Activated CD8-positive, alpha-beta memory T cell treated with anti-CD3 and anti-CD28 coated beads, Interleukin-2, amount 50 U/mL, for 4 hours (primary cell): ENCODE measurements at places on chromosomes 5 and 9.

- no peak for DNase-seq
Measured at GRCh38 chr5:41256400-41256799, 43.1 kb upstream of the C6 start.

GRCh38 chr9:133187561-133188005 lies 21.5 kb downstream of the OBP2B start:
- DNase-seq = no peak

DNA sequence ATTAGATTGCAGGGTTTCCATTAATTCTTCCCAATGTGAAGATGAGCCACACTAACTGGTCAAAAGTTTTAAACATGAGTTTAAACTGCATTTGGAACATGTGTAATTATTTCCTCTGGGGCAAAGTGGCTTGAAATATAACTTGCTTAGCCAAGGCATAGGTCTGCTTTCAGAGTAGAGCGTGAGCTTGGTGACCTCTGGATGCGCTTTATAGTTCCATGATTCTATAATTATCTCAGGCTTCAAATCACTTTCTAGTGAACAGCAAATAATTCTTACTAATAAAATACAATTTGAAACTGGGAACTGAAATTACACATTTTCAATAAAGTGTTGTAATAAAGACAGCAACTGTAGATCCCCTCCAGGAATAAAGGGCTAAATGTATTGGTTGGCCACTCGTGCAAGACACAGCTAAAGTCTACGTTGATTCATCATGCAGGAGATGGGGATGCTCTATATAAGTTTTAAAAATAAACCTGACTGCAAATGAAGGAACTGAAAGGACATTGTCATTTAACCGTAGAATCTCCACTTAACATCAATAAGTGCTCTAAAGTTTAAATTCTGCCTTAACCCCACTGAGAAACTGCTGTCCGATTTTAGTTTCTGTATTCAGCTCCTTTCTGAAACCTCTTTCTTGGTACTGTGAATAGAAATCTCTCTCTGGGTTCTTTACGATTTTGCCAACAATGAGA lies 460.0 kb downstream of the PSAT1 start:
- DNase-seq = no peak

GRCh38 chr9:134593286-134594077 lies 48.1 kb upstream of the COL5A1 start:
- no peak for DNase-seq

- no peak for DNase-seq
Measured at GRCh38 chr5:76365561-76365960, 37.5 kb upstream of the IQGAP2 start.

DNA sequence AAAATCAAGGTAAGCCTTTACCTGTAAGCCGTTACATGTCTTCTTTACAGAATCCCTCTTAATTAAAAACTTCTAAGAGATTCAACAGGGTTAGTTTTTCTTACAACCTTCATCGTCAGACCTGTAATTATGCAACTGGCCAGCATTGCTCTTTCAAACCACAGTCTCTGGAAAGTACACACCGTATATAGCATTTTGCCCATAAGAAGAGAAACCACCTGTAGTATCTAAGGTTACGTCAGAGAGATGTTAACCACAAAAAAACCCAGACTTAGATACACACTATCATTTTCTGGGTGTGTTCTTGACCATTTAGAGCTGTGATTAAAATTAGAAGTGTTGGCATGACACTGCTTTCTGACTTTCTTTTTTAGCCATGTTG lies 140.0 kb downstream of the MUSK start:
- no peak for DNase-seq

DNA sequence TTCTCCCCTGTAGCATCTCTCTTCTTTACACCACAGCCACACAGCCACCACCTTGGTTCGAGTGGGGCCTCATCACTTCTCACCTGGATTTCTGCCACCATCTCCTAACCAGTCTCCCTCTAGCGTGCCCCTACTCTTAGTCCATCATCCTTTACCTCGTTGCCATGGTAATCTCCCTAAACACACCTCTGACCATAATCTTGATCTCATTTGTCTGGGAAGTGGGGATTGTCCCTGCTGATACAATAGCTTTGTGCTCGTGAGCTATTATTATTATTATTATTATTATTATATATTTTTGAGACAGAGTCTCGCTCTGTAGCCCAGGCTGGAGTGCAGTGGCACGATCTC lies 76.5 kb upstream of the HSPA9 start:
- DNase-seq = no peak

GRCh38 chr5:55575815-55576583 lies 41.2 kb upstream of the PLPP1 start:
- no peak for DNase-seq

DNA sequence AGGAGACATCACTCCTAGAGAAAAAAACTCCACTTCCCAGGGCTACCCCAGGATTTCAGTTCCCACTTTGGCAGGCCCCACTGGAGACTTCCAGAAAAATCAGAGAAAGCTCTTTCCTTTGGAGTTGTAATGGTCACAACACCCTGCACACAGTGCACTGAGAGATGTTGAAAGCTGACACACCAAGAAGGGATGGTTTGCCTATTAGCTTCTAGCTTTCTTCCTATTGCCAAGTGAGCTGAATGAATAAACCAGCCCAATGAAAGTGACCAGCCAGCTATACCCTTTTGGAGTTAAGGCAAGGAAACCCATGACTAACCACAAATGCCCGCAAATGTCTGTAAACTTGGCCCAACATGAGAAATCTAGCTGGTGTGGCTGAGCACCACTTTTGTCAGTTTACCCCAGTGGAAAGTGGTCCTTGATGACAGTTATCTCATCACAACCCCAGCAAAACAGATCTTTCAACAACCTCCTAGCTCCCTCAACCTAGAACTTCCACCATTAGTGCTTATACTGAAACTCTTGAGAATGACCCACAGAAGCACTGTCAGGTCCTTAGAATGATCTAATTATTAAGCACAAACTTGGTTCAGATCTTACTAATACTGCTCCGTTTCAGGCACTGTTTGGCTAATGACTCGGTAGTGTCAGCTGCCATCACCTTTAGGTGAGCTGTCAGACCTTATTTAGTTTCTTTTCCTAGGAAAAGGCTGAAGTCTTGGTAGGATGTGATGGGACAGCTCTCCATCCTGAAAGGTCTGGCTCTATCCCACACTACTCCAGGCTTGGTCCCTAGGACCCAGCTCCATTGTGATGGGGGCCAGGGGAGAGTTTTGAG lies 11.2 kb downstream of the IRF1 start:
- peak; percentile 19 for DNase-seq

GRCh38 chr9:92965061-92965758 lies 17.9 kb downstream of the FGD3 start:
- no peak for DNase-seq

GRCh38 chr5:53733853-53734252 lies 173.4 kb downstream of the NDUFS4 start:
- no peak for DNase-seq

DNA sequence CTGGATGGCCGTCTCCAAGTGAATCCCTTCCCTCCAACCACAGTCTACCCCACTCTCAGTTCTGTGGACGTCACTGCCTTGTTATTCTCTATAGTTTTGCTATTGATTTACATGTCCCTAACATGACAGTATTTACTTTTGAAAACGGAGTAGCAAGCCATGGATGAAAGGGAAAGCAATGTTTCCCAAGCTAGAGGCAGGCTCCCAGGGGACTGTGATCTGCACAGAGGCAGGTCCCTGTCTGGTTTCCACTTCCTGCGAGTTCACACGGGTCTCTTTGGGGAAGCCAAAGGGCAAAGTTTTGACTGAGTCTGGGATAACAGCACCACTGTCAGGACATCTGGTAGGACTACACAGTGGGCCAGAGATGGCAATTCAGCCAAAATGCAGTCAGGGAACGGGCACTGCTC lies 12.7 kb downstream of the C9orf153 start:
- no peak for DNase-seq

DNA sequence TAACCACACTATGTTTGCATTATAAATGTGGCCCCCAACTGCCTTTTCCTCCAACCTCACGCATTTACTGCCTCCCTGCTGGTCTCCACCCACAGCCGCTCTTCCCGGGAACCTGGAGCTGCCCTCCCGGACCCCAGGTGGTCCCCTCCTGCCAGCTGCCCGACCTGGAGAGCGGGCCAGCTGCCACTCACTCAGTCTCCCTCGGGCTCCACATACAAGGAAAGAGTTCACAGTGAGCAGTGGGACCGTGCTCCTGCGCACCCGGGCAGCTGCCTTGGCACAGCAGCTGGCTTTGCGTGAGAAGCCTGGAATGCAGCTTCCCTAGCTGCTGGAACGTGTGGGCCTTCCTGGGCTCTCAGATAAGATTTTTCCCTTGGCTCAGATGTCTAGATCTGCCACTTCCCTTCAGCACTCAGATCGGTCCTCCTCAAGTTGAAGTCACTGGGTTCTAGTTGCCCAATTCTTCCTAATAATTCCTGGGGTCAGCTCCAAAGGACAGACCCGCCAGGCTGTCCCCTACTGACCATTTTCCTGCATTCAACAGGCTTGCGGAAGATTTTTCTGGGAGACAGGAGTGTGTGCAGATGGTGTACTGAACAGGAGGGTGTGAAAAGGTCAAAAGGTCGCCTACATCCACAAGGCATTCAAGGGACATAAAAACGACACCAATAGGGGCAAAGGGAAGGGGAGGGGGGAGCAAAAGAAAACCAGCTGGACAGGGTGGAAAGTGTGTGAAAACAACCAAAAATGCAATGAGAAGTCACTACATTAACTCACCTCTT lies 69.1 kb downstream of the MYO10 start:
- DNase-seq = no peak

GRCh38 chr5:39376293-39376714 lies 12.0 kb upstream of the C9 start:
- no peak for DNase-seq

DNA sequence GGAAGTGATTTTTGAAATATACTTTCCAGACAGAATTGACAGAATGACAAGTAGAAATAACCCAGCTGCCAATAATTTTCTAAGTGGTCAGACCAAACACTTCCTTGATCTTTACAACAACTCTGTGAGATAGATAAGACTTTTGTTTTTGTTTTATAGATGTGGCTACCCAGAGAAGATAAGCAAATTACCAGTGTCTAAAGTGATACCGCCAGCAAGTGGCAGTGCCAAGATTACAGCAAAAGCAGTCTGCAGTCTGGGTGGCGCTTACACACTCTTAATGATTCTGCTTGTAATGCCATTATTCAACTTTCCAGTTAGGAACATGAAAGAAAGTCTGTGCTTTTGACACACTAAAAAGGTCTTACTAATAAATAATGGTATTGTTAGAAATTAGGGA lies 92.1 kb downstream of the HCN1 start:
- DNase-seq = no peak

DNA sequence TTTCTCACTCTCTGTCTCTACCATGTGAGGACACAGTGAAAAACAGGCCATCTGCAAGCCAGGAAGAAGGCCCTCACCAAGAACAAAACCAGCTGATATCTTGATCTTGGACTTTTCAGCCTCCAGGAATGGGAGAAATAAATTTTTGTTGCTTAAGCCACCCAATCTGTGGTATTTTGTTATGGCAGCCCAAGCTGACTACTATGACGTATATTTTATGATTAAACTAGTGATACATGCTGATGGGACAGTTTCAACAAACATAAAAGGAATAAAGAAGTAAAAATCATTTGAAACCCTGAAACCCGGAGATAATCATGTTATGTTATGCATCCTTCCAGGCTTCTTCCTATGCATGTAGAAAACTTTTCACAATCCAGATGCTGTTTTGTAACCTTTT lies 71.5 kb upstream of the ERBIN start:
- DNase-seq = no peak

GRCh38 chr5:91419571-91420537 lies 36.7 kb upstream of the ARRDC3 start:
- peak; percentile 73 for DNase-seq

DNA sequence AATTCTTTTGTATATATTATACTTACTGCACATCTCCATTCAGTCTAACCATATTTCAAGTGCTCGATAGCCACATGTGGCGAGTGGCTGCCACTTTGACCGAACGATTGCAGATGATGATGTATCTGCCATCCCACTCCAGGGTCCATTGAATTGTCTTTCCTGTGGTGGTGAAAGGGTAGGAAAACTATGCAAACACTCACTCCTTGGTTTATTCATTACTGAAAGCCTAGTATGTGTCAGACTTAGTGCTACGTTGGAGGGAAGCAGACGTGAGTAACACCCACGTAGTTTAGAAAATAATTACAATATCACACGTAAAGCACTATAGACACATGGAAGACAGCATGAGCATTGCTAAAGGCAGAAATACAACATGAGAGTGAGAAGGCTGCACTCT lies 353.7 kb downstream of the CSNK1G3 start:
- no peak for DNase-seq

DNA sequence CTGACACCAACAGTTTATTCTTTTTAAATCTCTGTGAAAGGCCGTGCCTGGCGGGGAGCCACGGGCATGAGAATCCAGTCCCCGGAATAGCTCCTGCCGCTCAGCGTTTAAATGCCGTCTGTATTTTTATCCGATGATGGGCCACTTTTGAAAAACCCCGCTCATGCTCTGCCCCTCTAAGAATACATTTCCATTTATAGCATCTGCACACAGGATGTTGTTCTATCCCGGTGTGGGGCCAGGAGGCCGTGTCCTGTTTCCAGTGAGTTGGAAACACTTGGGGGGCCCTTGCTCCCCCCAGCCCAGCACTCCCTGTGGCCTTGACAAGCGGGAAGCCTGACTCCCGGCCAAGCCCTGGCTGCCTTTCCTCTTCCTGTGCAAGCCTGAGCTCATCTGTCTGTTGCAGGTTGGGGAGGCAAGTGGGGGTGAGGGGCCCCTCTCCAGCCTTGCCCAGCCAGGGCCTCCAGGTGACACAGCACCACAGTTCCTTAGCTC lies 39.0 kb downstream of the ERGIC1 start:
- DNase-seq = no peak

DNA sequence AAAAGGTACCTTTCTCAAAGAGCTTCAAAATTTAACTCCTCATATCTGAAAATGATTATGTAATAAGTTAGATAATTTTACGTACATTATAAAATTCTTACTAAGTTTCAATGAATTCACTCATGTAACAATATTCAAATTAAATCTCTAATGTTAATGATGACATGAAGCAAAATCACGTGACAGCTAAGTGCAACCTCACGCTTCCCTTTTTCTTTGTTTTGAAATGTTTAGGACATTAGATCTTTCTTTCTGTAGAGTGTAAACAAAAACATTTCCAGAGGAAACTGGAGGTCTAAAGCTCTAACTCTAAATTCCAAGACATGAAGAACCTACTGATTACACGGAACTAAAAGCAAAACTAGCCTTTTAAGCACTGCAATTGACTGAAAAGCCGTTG lies 227.3 kb upstream of the TBCA start:
- DNase-seq = no peak

GRCh38 chr9:125425901-125426515 lies 164.4 kb downstream of the GAPVD1 start:
- no peak for DNase-seq
